ENCODE measurements at places on chromosomes 3 and 15.
A peak's percentile ranks its signal among the peaks of the same experiment; 100 is the strongest.

- DNase-seq = no peak
Measured at GRCh38 chr3:171088496-171088895, 62.0 kb upstream of the SLC2A2 start.

GRCh38 chr15:54559405-54560069, 581.3 kb downstream of the UNC13C start:
- DNase-seq = no peak

DNA sequence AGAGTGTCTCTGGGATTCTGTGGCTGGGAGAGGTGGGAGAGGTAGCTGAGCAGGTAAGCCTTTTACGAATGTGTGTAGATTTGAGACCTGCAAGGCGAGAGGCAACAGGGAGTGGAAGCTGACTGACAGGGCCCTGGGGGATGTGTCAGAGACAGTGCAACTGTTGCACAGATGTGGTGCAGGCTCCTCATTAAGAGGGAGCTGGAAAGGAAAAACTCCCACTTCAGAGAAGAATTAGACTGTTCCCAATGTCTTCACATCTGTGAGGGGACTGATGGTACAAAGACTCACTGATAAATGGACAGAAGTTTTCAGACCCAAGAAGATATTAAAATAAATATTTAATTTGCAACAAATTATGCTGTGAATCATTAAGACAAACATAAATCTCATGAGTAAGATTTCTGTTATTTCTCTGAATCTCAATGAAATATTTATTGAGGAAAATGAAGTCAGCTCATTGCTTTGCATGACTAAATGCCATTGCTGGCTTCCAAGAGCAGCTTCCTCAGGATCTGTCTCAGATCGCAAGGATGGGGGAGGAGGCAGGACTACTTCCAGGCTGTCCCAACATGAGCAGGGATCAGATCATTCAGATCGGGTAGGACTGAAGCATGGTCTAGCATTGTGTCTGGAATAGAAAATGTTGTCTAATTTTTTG, 127.3 kb upstream of the ROPN1 start:
- no peak for DNase-seq

- DNase-seq = peak; percentile 69
Measured at GRCh38 chr15:57323806-57324589, 52.3 kb upstream of the CGNL1 start.

DNA sequence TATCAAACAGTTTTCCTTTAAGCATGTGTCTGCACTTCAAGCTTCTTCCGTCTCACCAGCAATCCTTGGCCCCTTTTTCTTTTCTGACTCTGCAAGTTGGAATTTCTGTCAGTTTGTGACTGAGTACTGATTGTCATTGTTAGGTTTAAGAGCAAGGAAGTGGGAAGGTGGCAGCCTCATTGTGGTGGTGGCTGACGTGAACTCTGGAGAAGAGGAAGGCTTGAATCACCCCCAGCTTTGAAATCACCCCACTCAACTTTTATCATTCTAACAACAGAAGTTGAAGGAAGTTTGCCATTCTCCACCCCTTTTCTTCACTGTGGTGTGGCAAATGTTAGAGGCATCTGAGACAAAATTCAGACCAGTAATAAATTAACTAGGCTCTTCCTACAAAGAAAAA, 231.6 kb upstream of the AGTR1 start:
- DNase-seq = no peak

- DNase-seq = no peak
Measured at GRCh38 chr3:31465999-31466398, 66.7 kb upstream of the STT3B start.

- no peak for DNase-seq
Measured at GRCh38 chr15:101428758-101429157, 60.7 kb downstream of the PCSK6 start.

GRCh38 chr15:23403550-23403949, 43.5 kb downstream of the GOLGA6L2 start:
- DNase-seq = no peak

- DNase-seq = no peak
Measured at GRCh38 chr15:101393172-101393571, 96.3 kb downstream of the PCSK6 start.

GRCh38 chr3:52405601-52406110, 39.2 kb downstream of the SEMA3G start:
- no peak for DNase-seq

- no peak for DNase-seq
Measured at GRCh38 chr3:6601374-6601773, 259.5 kb upstream of the GRM7 start.

All from COLO829 (cell line).